ENCODE measurements at places on chromosomes 11 and 22.

DNA sequence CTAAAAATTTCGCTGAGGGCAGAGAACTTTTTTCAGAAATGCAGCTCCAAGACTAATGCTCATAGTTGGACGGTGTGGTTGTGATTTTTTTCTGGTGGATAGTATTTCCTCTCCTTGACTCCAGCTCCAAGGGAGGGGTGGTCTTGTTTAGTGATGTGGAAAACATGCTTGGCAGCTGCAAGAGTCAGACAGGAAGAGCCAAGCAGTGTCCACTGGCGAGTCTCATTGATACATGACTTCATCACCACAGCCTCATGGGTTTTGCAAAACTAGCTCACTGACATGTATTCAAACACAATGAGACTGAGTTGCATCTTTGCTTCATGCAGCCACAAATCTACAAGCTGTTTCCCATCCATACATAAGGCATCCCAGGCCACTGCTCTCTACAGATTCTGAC is 7.3 kb upstream of the KCNJ1 start:
- DNase-seq, result no peak

DNA sequence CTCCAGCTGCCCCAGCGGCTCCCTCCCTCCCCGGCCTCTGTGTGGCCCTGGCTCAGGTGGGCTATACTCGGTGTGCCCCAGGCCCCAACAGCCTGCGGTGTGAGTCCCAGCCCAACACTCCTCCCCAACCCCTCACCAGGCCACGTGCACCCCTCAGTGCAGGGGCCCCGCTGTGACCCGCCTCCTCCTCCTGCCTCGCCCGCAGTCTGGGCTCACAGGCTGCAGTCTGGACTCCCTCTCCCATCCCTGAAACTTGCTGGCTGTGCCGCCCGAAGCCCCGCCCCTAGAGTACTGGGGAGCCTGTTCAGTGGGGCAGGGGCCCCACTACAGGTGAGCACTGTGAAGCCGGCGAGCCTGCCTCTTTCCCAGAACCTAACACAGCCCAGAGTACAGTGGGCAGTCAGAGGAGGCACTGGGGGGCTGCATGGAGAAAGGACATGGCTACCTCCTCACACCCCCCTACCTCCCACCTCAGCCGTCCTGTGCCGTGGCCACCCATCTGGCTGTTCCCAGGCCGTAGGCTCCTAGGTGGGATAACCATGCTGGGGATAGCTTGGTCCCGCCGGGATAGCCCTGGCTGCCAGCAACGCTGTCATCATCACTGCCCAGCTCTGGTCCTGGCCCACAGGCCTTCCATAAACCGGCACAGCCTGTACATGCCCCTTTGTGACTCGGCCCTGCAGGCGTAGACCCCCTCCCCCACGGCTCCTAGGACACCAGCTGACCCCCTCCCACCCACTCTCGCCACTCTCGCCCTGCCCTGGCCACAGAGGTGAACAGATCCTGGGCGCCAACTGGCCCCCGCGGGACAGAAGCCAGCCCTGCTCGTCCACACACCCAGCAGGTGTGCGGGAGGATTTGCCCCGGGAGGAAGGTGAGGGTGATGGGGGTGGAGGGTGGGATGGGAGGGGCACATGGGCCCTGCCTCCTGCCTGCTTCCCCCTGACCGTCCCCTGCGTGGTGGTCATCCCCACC is 29.7 kb downstream of the CELSR1 start:
- DNase-seq, result no peak

DNA sequence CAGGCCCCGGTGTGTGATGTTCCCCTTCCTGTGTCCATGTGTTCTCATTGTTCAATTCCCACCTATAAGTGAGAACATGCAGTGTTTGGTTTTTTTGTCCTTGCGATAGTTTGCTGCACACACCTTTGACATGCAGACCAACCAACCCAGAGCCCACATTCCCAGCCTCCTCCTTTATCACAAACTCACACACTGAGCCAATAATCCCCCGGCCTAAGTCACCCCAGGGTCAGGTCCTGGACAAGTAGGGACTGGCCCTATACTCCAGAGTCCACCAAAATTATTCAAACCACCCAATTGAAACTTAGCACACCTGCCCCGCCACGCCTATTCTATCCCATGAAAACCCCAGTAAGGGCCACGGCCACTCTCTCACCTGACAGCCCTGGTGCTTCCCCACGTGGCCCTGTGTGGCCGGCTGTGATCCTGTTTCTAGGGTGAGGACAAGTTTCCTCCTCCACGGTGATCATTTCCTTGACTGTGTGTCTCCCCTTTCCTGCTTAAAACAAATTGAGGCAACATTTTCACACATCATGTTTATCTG is 83.1 kb upstream of the SLC22A12 start:
- no peak for DNase-seq

GRCh38 chr11:48008951-48009270 is 28.6 kb downstream of the PTPRJ start:
- DNase-seq, result no peak

- DNase-seq, result no peak
Observed at GRCh38 chr11:41989823-41990380, 530.5 kb upstream of the LRRC4C start.

- DNase-seq, result no peak
Observed at GRCh38 chr11:3989276-3989920, 105.2 kb upstream of the RRM1 start.

DNA sequence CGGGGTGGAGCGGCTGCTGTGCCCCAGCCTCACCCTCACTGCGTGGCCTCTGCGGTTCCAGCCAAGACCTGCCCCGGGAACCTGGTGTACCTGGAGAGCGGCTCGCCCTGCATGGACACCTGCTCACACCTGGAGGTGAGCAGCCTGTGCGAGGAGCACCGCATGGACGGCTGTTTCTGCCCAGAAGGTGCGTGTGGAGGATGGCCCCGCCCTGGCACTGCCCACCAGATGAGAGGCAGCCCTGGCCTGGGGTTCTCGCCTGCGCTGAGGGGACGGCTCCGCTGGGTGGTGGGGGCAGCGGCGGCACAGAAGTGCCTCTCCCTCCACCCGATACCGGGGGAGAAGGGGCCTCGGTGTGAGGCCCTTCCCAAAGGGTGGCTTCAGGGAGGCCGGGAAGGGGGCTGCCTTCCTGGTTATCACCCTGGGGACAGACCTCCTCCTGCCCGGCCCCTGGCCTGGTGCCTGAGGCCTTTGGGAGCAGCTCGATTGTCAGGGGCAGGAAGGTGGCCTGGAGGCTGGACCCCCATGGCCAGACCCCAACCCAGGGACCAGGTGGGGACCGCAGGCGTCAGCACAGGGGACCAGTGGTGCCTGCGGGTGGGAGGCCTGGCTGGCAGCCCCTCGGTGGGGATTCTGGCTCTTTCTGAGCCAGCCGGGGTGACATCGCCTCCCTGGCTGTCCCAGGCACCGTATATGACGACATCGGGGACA is 7.1 kb downstream of the MUC2 start:
- DNase-seq, result no peak

- no peak for DNase-seq
Observed at GRCh38 chr11:119421351-119421750, 1.6 kb downstream of the THY1 start.

- DNase-seq, result no peak
Observed at GRCh38 chr11:19735157-19735908, 22.7 kb downstream of the NAV2 start.

GRCh38 chr11:113907152-113907551 is 2.6 kb downstream of the HTR3B start:
- DNase-seq, result no peak

GRCh38 chr22:39979048-39979447 is 15.7 kb upstream of the FAM83F start:
- no peak for DNase-seq

GRCh38 chr22:25754527-25755202 is 12.7 kb downstream of the MYO18B start:
- DNase-seq, result peak; percentile 35

- DNase-seq, result no peak
Observed at GRCh38 chr11:69416143-69416515, 65.3 kb upstream of the LINC01488 start.
